Right renal pelvis (tissue), 4 donors: ENCODE measurements at places on chromosomes 7 and 10.

- no peak for DNase-seq
These were observed 165.9 kb upstream of the PLXNA4 start for GRCh38 chr7:132742189-132742612.

DNA sequence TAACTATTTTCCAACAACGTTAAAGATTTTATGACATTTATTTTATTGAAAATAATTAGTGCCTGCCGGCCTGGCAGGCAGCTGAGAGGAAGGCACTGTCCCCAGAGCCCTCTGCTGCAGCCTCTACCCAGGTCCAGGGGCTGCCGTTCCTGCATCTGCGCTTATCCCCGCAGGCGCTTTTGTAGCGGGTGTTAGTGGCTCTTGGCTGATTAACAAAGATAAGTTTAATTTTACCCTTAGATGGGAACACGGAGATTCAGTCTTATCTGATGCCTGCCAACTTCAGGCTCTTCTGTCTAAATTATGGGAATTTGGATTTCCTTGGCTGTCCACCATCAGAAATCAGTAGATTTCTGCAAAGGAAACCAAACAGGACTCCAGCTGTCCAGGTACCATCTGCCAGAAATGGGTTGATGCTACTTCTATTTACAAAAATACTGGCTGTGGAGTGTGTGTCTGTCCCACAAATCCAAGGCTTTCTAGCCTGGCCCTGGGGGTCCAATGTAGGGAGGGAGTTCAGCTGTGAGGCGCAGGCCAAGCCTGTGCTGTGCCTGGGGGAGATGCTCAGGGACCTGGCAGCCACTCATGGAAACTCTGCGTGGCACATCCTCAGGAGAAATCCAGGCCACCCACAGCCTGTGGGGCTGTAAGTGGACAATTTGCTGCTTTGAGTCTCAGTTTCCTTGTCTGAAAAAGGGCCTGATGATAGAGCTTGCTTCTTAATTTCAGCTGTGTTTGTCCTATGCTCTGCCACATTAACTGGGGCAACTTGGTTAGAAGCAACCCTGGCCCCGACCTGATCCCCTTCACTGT is 62.0 kb upstream of the IGFBP3 start:
- DNase-seq: no peak

DNA sequence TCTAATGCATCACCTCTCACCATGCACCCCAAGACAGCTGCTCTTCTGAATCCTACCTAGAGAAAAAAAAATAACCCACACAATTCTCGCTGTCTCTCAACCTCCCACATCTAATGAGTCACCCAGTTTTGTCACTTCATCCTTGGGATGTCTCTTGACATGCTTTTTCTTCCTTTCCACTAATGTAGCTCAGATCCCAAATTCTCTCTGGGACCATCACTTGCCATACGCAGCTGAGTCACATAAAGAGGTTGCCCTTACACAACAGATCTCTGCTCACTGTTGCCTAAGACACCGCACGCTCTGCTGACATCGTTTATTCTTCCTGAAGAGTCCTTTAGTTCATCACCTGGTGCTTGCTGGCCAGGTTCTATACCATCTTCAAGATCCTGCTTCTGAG is 606.0 kb upstream of the GALNT17 start:
- no peak for DNase-seq

DNA sequence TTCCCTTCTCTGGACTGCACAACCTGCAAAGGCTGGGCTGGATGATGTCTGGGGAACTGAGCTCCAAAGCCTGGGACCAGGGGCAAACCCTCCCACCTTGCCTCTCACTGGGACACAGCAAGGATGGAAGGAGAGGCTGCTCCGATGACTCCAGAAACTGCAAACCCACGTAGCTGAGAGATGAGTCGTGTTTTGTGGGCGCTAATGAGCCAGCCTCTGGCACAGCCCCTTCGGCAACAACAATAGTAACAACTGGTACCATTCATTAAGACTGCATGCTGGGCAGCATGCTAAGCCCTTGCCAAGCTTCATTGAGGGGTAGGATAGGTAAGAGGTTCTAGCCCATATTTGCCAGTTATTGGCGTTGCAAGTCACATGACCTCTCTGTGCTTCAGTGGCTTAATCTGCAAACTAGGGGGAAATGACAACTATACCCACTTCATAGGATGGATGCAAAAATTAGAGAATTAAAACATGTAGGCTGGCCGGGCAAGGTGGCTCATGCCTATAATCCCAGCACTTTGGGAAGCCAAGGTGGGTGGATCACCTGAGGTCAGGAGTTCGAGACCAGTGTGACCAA is 145.9 kb downstream of the SH3PXD2A start:
- no peak for DNase-seq

GRCh38 chr10:48902096-48902495 is 37.5 kb downstream of the LRRC18 start:
- no peak for DNase-seq
